ENCODE measurements at places on chromosomes 1 and 21. TPM values are rescaled to one million over a fixed set of nuclear protein-coding genes. Genes with fewer than 3 reads are reported as not detected.

KRTAP10-1 gene
- not detected for total RNA-seq

VWA1 gene
- total RNA-seq: 1.4 TPM

LEPROT gene
- 67.9 TPM for total RNA-seq

CLIC6 gene
- not detected for total RNA-seq

RPTN gene
- total RNA-seq: not detected

VPS45 gene
- 42.0 TPM for total RNA-seq

RIT1 gene
- 29.7 TPM for total RNA-seq

TTLL10 gene
- not detected for total RNA-seq

KIF17 gene
- total RNA-seq: not detected

DIO1 gene
- total RNA-seq: not detected

SERTAD4 gene
- total RNA-seq: 0.97 TPM

EPHB2 gene
- 9.0 TPM for total RNA-seq

HTR1D gene
- total RNA-seq: not detected

CCSAP gene
- total RNA-seq: 9.0 TPM

KRTAP12-3 gene
- total RNA-seq: not detected

FAM72B gene
- total RNA-seq: 1.9 TPM

HES5 gene
- not detected for total RNA-seq

MLLT11 gene
- 3.7 TPM for total RNA-seq

TMEM200B gene
- total RNA-seq: 20.4 TPM

MEX3A gene
- 0.22 TPM for total RNA-seq

NAV1 gene
- total RNA-seq: 79.0 TPM

H6PD gene
- 29.6 TPM for total RNA-seq

DCST1 gene
- total RNA-seq: not detected

RHD gene
- total RNA-seq: not detected

SPRR2E gene
- total RNA-seq: not detected

CR1L gene
- total RNA-seq: not detected

CFHR1 gene
- total RNA-seq: not detected

PROK1 gene
- not detected for total RNA-seq

KRTAP11-1 gene
- total RNA-seq: not detected

PWP2 gene
- total RNA-seq: 16.1 TPM

KLHDC7A gene
- total RNA-seq: not detected

ITLN2 gene
- not detected for total RNA-seq

ACTL8 gene
- total RNA-seq: not detected

CFHR4 gene
- total RNA-seq: not detected

FCMR gene
- total RNA-seq: not detected

RGS13 gene
- total RNA-seq: not detected

TAL1 gene
- not detected for total RNA-seq

SPRR3 gene
- not detected for total RNA-seq

TMEM269 gene
- total RNA-seq: not detected

RASSF5 gene
- 0.89 TPM for total RNA-seq

PDZK1IP1 gene
- not detected for total RNA-seq

IL24 gene
- total RNA-seq: 2.4 TPM

LYSMD1 gene
- 7.1 TPM for total RNA-seq

TPTE gene
- not detected for total RNA-seq

AQP10 gene
- total RNA-seq: not detected

GSTM1 gene
- not detected for total RNA-seq
